RPMI7951 (cell line): ENCODE measurements at places on chromosomes 13 and 19.
A peak's percentile ranks its signal among the peaks of the same experiment; 100 is the strongest.

- DNase-seq = peak; percentile 4
Measured at GRCh38 chr13:90105276-90105675, 1242.2 kb upstream of the MIR17HG start.

DNA sequence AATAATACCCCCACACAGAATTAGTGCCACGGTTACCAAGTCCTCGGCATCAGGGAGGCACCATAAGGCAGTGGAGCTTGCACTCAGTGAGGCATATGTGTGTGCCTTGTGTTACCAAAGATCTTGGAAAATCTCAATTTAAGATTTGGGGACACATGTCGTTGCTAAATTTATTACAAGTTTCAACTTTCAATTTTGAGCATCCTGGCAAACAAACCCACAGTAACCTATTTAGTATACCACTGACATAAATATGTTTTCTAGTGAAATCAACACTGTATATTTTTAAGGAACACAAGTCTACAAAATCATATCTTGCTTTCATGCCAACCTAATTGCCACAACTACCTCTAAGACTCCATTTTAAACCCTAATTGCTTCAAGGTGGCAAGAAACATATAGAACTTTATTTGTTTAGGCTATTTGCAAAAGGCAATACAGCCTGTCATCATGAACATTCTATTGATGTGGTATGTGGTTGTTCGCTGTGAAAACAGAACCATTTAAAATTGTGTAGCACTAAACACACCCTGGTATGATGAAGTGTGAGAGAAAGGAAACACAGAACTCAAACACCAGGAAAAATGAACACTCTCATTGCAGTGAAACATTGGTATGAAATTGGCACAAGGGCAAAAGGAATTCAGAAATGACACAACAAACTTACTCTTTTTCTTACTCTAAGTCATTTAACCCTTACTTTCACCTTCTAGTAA, 531.1 kb downstream of the IRS2 start:
- DNase-seq = no peak

GRCh38 chr13:101523154-101524131, 71.0 kb downstream of the ITGBL1 start:
- DNase-seq = peak; percentile 96

- no peak for DNase-seq
Measured at GRCh38 chr13:25910991-25911419, 140.8 kb downstream of the SHISA2 start.

- DNase-seq = peak; percentile 70
Measured at GRCh38 chr19:41192574-41193429, at the start of gene CYP2S1. Gene CYP2S1, plus strand, starts transcription at chr19:41193219. Its CDS starts 46 bp downstream, at chr19:41193265.

- DNase-seq = no peak
Measured at GRCh38 chr13:21134475-21134874, 41.9 kb downstream of the SKA3 start.

- no peak for DNase-seq
Measured at GRCh38 chr13:106911020-106911419, 343.1 kb upstream of the ARGLU1 start.

DNA sequence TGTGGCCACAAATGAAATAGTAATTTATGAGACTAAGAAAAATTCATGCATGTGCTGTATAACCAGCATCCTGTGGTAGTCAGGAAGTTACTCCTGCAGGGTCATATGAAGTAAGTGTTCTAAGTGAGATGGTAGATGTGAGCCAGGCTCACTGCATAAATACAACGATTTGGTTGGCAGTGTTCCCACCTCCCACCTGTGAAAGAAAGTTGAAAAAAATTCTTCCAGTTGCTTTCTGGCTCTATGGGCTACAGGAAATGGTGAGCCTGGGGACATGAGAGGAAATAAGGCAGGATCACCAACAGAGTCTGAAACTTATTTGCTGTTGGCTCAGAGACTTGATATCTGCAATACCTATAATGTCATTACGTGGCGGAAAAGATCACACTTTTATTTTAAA, 301.7 kb upstream of the SPRY2 start:
- no peak for DNase-seq

DNA sequence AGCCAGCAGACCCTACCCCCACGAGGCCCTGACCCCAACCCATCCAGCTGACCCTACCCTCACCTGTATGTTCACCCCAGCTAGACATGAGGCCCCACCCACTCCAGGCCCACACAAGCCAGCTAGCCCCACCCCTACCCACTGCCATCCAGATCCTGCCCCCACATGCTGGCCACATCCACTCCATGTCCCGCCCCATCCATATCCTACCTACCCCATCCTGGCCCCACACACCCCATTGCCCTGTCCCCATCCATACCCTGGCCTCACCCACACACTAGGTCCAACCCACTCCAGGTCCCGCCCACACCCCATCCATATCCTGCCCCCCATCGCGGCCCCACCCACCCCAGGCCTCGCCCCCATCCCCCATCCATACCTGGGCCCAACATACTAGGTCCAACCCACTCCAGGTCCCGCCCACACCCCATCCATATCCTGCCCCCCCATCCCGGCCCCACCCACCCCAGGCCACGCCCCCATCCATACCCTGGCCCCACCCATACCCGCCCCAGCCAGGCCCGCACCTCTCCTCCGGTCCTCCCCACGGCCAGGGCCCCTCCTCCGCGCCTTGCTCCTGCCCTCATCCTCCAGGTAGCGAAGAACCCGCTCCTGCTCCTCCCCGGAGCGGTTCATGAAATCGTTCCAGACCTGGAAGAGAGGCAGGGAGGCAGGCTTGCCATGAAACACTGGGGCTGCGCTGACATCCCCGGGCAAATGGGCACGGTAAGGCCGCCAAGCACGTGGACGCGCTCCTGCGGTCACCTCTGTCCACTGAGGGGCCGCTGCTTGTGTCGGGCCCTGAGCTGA, 7.2 kb downstream of the RNU6-9 start:
- DNase-seq = no peak

DNA sequence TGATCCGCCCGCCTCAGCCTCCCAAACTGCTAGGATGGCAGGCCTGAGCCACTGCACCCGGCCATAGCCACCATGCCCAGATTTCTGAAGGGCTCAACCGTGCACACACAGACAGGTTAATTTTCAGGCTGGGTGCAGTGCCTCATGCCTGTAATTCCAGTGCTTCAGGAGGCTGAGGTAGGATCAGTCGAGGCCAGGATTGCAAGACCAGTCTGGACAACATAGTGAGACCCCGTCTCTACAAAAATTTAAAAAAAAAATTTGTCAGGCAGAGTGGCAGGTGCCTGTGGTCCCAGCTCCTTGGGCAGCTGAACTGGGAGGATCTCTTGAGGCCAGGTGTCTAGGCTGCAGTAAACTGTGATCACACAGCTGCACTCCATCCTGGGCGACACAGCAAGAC, 7.6 kb downstream of the TIMM13 start:
- no peak for DNase-seq

GRCh38 chr19:19506592-19506991, 8.8 kb downstream of the TSSK6 start:
- DNase-seq = no peak

GRCh38 chr13:37290716-37291505, 185.4 kb upstream of the CSNK1A1L start:
- DNase-seq = no peak

GRCh38 chr19:17398902-17399527, 5.0 kb upstream of the CCDC194 start:
- no peak for DNase-seq

- DNase-seq = no peak
Measured at GRCh38 chr13:98825659-98826058, 73.2 kb upstream of the SLC15A1 start.

- DNase-seq = peak; percentile 61
Measured at GRCh38 chr19:48480558-48481500, 11.7 kb downstream of the CYTH2 start.

DNA sequence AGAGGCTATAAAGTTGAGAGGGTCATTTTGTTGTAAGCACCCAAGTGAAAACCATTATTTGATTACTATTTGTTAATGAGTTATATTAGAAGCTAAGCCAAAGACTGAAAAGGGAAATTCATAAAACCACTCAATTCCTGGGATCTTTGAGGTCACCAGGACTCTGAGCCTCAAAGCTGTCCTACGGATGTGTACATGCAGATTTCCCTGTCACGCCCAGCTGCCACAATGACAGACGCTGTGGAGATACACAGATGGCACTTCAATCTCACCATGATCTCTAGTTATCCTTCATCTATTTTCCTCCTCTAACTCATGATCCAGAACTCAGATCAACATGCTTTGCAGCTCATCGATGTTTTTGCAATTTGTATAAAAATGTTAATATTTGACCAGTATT, 403.5 kb upstream of the MIR17HG start:
- DNase-seq = no peak

DNA sequence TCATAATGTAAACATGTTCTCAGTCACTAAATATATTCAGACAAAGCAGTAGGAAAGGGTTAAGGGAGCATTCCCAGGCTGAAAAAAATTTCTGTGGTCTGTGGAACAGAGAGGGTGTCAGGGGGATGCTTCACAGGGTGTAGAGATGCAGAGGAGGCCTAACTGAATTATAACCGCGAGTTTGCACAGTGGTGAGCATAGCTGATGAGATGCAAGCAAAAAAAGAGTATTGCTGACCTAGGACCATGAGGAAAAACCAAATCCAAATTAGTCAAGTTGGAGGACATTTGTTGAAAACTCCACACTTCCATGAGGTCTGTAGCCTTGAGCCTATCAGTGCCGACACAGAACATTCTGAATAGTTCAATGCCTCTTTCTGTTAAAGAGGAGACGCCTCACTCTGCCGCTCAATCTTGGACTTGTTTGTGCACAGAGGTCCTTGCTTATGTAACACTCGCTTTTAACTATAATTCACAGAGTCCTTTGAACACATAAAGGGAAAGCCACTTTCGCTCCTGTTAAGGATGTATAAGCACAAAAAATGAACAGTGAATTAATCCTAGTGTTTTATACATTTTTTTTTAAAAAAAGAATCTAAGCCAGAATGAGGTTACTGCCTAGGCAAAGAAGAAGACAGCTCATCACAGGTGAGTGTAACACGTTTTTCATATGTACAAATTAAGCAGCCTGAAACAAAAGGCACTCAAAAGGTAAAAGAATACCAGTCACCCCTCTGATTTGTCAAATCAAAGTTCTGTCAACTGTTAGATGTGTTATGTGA, 25.8 kb upstream of the INTS6 start:
- DNase-seq = no peak

DNA sequence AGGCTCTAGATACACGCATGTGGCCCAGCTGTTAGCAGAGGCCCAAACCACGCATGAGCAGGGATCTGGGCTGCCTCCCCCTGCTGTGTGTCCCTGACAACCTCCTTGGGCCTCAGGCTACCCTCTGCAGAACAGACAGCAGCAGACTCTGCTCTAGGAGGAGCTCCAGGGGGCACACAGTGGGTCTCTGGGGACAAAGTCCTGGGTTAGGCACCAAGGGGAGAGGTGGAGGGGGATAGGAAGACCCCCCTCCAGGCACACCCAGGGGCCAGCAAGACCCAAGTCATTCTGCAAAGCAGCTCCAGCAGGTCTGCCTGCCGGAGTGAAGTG, 8.0 kb downstream of the TINCR start:
- DNase-seq = no peak

- no peak for DNase-seq
Measured at GRCh38 chr13:98809345-98809777, 56.9 kb upstream of the SLC15A1 start.

DNA sequence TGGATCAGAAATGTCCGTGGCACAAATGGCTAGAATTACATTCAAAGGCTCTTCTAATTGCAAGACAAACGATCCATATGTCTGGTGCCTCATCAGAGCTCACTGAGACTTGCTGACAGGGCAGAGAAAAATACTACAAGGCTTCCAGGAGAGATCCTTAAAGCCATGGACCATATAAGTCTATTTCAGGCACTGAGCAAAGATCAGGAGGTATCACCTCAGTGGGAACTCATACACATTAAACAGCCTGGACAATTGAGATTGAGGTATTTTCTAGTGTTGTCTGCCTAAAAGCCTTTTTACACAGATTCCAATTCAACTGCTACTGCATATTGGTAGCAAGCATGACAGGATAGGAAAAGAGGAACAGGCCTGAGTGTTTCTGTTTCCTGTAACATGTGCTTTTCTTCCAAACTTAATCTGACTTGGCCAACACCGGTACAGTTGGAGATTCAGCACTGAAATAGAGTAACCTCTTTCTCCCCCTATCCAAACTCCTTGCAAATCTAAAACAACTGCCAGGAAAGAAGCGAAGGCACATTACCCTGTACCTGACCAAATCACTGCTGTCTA, 65.9 kb downstream of the SERP2 start:
- no peak for DNase-seq

- DNase-seq = no peak
Measured at GRCh38 chr13:39818953-39819352, 163.5 kb downstream of the COG6 start.

- no peak for DNase-seq
Measured at GRCh38 chr13:53048880-53049279, 20.3 kb downstream of the OLFM4 start.

GRCh38 chr13:42394361-42394708, 122.4 kb downstream of the AKAP11 start:
- DNase-seq = no peak

DNA sequence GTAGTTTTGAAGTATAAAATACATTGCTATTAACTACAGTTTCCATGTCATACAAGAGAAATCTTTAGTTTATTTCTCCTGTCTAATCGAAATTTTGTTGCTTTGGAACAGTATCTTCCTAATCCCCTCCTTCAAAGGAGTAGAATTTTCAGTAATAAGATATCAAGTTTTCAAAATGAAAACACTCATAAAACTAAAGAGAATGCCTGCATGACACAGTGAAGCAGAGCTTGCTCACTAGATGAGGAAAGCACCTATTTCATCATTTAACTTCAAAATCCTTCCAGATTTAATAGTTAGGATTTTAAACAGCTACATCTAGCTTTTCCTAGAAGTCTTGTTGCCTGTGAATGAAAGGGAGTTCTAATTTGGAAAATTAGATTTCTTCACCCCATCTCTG, 80.8 kb downstream of the TNFSF11 start:
- no peak for DNase-seq

DNA sequence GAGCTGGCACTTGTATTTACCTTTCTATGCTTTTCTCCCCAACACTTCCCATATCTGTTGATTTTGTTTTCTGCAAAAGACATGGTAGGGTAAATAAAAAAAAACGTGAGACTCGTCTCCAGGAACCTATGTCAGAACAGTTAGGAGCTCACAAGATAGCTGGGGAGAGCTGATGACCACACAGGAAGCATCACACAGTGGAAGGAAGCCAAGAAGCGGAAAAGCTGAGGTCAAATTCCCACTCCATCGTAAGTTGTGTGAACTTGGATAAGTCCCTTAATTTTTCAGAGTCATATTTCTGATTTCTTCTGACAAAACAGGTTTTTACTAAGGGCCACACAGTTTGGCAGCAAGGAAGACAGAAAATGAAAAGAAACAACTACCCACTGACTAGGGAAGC, 199.6 kb downstream of the KLF5 start:
- DNase-seq = no peak
